ENCODE measurements at places on chromosomes 16 and 17.
A peak's percentile ranks its signal among the peaks of the same experiment; 100 is the strongest.

GRCh38 chr16:47928008-47928407 is 227.8 kb downstream of the ABCC12 start:
- no peak for DNase-seq

- DNase-seq, result no peak
Observed at GRCh38 chr17:58195518-58196123, 3.1 kb downstream of the EPX start.

GRCh38 chr17:17526369-17526768 is 30.2 kb upstream of the RASD1 start:
- DNase-seq, result no peak

DNA sequence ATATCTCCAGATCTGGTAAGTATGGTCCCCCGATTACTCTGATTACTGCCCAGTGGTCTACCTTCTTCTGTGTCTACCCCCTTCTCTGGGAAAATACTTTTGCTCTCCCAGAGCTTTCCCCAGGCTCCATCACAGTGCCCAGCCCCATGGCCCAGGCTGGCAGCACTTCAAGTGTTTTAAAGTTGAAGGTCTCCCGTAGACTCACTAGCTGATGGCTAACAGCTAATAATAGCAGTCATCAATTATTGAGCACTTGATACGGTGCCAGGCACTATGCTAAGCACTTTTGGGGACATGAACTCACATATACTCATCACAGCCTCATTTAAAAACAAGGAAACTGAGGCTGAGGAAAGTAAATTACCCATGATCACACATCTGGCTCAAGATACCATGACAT is 33.4 kb downstream of the DCUN1D3 start:
- no peak for DNase-seq

- DNase-seq, result peak; percentile 39
Observed at GRCh38 chr16:84726669-84727467, 27.1 kb downstream of the USP10 start.

GRCh38 chr16:83958137-83958845 is 5.3 kb downstream of the OSGIN1 start:
- DNase-seq, result no peak

- no peak for DNase-seq
Observed at GRCh38 chr17:50686494-50687199, 21.1 kb downstream of the ANKRD40 start.

DNA sequence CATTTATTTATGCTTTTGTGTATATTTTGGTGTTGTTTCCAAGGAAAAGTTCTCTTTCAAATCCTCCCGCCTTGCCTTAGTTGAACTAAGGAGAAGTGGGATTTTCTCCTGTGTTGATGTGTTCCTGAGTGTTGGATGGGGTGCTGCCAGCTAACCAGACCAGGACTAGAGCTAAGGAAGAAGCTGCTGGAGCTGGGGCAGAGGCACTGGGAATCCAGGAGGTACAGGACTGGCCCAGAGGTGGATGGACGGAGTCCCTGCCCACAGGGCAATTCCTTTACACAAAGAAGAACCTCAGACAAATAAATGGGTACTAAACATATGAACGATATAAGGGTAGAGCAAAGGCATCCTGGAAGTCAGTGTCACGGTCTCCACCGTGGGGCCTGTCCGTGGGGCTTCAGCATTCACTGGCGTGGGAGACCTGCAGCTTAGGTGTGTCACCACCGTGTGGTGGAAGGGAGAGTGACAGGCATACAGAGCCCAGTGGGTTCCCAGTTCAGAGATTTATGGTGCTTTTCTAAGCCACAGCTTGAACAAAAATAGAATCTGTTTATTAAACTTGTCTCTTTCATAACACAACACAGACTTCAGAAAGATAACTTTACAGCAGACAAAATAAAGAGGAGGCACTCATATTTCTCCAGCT is 270.7 kb downstream of the NTN1 start:
- DNase-seq, result peak; percentile 45

DNA sequence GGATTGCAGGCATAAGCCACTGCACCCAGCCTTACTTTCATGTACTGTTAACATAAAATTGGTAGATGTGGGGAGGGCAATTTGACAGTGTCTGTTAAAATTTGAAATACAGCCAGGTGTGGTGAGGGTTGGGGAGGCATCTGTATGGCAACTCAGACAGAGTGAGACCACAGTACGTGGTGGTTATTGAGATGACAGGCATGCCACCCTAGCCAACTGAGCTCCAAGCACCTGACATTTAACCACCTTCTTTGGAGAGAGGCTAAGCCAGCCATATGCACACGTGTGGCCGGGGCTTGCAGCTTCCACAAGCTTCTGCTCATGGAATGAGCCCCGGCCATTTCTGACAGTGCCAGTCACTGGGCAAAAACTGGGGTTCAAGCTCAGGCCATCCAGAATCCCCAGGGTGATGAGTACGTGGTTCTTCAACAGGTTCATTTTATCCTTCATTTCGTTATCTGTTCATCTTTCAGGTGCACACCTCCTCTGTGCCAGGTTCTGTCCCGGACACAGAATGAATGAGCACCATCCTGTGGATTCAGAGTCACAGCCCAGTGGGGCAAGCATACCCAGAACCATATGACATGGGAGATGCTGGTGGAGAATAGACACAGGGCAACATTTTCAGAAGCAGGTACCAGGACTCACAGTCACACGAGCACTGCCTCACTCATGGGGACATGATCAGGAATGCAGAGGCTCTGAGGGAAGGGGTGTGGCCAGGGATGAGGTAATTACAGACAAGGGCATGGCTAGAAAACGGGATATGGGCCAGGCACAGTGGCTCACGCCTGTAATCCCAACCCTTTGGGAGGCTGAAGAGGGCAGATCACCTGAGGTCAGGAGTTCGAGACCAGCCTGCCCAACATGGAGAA is 36.2 kb downstream of the C16orf82 start:
- DNase-seq, result no peak

- no peak for DNase-seq
Observed at GRCh38 chr16:1200014-1200627, 24.9 kb downstream of the TPSG1 start.

- DNase-seq, result no peak
Observed at GRCh38 chr17:20966870-20967269, 75.9 kb downstream of the USP22 start.

GRCh38 chr16:27445502-27446175 is 43.7 kb downstream of the IL21R start:
- DNase-seq, result no peak

DNA sequence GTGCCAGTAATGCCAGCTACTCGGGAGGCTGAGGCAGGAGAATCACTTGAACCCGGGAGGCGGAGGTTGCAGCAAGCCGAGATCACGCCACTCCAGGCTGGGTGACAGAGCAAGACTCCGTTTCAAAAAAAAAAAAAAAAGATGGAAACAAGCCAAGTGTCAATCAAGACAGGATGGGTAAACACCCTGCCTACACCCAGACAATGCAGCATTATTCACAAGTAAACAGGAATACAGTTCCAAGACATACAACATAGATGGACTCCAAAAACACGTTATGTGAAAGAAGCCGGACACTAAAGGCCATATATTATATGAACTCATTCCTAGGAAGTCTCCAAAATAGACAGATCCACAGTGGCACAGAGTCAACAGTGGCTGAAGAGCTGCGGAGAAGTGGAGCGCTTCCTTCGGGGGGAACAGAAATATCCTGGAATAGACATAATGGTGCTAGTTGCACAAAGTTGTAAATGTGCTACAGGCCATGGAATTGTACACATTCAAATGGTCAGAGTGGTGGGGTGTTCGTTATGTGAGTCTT is 33.9 kb downstream of the ANKRD11 start:
- DNase-seq, result no peak

DNA sequence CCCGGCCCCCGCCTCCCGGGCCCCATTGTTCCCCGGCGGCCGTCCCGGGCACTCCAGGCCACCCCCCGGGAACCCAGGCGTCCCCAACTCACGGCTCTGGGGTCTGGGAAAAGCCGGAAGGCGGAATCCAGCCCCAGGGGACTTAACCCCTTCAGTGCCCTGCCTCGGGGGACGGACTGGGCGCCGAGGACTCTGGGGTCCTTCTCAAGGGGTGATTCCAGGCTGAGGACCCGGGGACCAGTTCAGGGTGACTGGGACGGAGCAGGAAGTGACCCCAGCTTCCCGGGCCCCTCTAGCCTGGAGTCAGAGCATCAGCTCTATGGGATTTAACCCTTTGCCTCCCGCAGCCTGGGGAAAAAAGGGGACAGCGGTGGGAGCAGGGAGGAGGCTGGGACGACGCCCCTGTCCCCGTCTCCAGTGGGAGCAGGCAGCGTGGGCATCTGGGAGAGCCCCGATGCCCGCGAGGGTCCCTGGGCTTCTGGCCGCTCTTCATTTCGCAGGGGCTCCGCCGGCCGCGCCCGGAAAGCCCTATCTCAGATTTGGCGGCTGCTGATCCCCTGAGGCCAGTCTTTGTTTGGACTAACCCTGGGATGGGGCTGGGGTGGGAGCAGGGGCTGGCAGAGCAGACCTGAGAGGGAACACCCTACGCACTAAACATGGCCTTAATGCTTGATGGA is at the start of gene ZNF629:
TSS of gene ZNF629 (minus strand) at position 270 of the 677 bp plus-strand sequence. CDS start 2,723 bp downstream, outside the sequence.
- DNase-seq, result peak; percentile 59

GRCh38 chr16:19127674-19128131 is 13.9 kb downstream of the ITPRIPL2 start:
- DNase-seq, result no peak

- DNase-seq, result no peak
Observed at GRCh38 chr17:64223283-64223682, 39.8 kb downstream of the TEX2 start.

DNA sequence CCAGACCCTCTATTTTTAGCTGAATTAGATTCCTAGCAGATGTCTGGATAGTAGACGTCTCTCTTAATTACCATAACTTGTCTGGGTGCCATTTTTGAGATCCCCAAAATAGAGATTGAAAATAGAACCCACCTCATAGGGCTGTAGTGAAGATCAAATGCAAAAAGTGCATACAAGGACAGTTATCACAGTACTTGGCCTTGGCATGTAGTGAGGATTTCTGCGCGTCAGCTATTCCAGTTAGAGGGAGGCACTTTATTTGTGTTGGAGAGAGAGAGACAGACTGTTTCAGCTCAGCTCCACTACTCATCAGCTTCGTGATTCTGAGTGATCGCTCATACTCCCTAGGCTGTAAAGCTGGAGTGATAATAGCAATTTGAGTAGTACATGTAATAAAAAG is 59.6 kb upstream of the CDH13 start:
- DNase-seq, result no peak

- DNase-seq, result no peak
Observed at GRCh38 chr16:79895917-79896203, 295.3 kb upstream of the MAF start.

- no peak for DNase-seq
Observed at GRCh38 chr17:56830726-56831368, 2.9 kb downstream of the C17orf67 start.

- DNase-seq, result peak; percentile 22
Observed at GRCh38 chr16:86414991-86415740, 95.2 kb upstream of the FOXF1 start.

DNA sequence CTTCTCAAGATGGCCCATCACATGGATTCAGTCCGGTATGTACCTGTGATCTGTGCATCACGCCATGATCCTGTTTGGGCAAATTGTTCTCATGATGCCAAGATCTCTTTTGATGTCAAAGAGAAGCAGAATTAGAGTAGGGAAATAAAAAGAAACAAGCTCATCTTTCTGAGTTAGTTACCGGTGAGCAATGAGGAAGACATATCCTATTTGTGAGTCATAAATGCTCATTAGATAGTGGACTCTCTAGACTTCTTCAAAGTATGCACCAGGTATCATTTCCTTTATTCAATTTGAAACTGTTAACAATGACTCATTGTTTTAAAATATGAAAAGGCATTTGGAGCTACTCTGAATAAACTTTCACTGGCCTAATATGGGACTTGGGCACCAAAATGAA is 8.0 kb upstream of the KRTAP4-12 start:
- DNase-seq, result no peak

- no peak for DNase-seq
Observed at GRCh38 chr16:29726845-29727377, 18.9 kb downstream of the C16orf54 start.

DNA sequence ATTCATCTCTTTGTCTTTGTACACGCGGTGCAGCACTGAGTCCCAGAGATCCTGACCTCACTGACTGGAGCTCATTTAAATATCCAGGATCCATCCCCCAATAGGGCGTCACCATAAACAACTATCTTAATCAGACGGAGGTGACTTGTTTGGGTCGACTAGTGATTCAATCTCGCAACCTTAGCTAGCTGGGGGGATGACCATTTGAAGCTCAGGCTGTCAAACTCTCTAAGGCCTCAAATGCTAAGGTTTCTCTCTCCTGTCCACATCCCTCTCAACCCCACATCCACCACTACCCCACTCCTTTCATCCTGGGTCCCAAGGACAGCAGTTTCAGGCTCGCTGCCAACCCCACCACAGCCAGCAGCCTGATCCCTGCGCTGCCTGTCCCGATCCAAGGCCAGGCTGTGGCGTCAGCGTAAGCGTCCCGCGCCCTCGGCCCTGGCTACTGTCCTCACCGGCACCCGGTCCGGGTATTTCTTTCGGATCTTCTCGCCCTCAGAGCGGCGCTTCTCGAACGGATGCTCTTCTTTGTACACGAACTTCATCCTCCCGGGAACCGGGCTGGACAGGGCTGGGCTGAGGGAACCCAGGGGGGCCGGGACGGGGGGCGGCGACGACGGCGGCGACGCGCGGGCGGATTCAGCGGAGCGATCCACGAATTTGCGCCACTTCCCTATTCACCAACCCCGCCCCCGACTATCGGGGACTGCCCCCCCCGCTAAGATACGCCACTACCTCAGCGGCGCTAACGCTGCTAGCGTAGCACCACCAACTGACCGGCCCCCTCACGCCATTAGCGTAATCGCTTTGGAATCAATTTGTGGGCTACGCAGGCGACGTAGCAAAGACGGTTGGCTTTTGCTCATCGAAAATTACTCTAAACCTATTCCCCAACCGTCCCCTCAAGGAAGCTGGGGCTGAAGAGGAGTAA is at the start of gene GABARAP:
TSS of gene GABARAP (minus strand) at position 667 of the 934 bp plus-strand sequence. CDS start at position 548, 119 bp downstream.
- DNase-seq, result peak; percentile 92

DNA sequence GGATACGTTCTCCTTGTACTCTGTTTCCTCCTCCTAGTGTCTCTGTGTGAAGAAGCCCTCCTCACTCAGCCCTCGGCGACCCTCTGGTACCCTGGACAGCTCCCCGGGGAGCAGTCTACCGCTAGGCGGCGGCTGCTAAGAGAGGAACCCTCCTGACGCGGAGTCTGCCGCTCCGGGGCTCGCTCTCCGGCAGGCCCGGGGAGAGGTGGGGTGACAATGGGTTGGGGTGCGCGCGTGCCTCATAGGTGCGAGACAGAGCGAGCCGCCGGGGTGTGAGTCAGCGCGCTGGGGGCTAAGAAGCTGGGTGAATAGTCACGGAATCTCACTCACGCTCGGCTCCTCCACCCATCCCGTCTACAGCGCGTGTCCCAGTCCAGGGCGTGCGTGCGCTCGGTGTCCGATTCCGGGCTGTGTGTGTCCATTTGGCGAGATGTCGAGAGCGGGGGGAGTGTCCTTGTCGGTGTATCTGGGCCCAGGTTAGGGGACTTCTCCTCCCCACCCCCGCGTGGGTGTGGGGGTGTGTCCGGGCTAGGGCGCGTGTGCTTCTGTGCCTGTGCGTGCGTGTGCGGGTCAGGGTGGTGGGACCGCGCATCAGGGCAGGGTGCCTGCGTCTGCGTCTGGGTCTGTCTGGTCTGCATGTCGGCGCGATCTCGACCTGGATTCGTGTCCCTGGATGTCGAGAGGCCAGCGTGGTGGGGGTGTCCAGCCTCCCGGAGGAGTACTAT is 577 bp upstream of the HS3ST2 start:
- peak; percentile 92 for DNase-seq

- DNase-seq, result no peak
Observed at GRCh38 chr16:74626741-74627416, 20.0 kb upstream of the GLG1 start.

GRCh38 chr17:81340607-81341515 is 45.8 kb upstream of the SLC38A10 start:
- DNase-seq, result no peak

Measured in endothelial cell (in vitro differentiated cells).